Activated CD4-positive, alpha-beta T cell treated with anti-CD3 and anti-CD28 coated beads, Interleukin-2, amount 10 ng/mL, durations not matched to agents 24 days and 14 days (primary cell): ENCODE measurements at places on chromosomes 3 and 15. TPM values are rescaled to one million over a fixed set of nuclear protein-coding genes. Genes with fewer than 3 reads are reported as not detected.

PLOD2 gene
- total RNA-seq, result 1.6 and 2.0 TPM in 2 replicates

AMIGO3 gene
- 0.21 TPM in 1 of 2 replicates, not detected in the other for total RNA-seq

ISLR gene
- total RNA-seq, result not detected in 2 replicates

SAMD7 gene
- total RNA-seq, result not detected in 2 replicates

GADL1 gene
- not detected in 2 replicates for total RNA-seq

USP50 gene
- total RNA-seq, result 0.24 and 0.42 TPM in 2 replicates

ITPKA gene
- 3.3 and 3.8 TPM in 2 replicates for total RNA-seq

LRRC3B gene
- not detected in 2 replicates for total RNA-seq

C3orf20 gene
- 0.19 and 0.28 TPM in 2 replicates for total RNA-seq

DNA sequence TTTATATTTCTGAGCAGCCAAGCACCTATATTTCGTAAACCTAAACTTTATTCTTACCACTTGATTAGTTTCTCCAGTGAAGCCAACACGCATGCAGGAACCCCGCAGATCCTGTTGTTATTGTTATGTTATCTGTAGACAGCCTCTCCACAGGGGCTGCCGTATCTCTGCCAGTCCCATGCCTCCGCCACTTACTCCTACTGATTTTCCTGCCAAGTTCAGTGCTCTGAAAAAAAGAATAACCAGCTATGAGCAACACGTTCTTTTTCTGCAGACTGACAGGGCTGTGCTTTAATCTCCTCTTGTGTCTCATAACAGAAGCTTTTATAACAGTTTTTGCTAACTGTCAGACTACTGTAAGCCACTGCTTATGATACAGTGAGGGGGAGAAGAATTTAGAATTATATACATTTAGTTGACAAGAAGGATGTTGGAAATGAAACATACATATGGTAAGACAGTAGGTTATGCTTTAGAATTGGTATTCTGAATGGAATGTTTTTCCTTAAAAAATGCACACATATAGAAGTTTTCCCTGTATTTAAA lies 347.4 kb downstream of the SI start:
- no peak overlapping the region for H3K27ac ChIP-seq
- no peak overlapping the region for H3K4me3 ChIP-seq
- no peak for DNase-seq
- no peaks in the 10 kb centered on the region for H3K4me1 ChIP-seq

DNA sequence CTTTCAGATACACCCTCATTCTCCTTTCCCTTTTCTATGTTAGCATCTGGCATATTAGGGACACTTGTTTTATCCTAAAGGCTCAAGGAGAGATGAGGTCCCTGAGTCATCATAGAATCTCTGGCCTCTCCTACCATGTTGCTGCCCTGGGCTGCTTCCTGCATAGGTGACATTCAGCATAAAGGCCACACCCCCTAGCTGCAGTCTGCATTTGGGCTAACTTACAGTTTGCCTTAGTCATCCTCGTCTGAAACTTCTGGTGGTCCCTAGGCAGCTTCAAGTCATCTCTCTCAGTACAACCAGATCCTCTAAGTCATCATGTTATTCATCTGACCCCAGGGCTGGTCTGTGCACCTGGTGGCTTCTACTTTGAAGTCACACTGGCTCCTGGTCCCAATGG lies 982.7 kb upstream of the NR2F2 start:
- H3K4me3 ChIP-seq, result no peak overlapping the region
- H3K27me3 ChIP-seq, result no peaks in the 10 kb centered on the region
- H3K36me3 ChIP-seq, result no peaks in the 10 kb centered on the region
- no peak for DNase-seq
- no peaks in the 10 kb centered on the region for H3K4me1 ChIP-seq

- no peak overlapping the region for H3K27ac ChIP-seq
- no peaks in the 10 kb centered on the region for H3K27me3 ChIP-seq
- H3K36me3 ChIP-seq, result no peaks in the 10 kb centered on the region
- DNase-seq, result no peak
Observed at GRCh38 chr15:98452238-98452637, 196.1 kb upstream of the IGF1R start.

DNA sequence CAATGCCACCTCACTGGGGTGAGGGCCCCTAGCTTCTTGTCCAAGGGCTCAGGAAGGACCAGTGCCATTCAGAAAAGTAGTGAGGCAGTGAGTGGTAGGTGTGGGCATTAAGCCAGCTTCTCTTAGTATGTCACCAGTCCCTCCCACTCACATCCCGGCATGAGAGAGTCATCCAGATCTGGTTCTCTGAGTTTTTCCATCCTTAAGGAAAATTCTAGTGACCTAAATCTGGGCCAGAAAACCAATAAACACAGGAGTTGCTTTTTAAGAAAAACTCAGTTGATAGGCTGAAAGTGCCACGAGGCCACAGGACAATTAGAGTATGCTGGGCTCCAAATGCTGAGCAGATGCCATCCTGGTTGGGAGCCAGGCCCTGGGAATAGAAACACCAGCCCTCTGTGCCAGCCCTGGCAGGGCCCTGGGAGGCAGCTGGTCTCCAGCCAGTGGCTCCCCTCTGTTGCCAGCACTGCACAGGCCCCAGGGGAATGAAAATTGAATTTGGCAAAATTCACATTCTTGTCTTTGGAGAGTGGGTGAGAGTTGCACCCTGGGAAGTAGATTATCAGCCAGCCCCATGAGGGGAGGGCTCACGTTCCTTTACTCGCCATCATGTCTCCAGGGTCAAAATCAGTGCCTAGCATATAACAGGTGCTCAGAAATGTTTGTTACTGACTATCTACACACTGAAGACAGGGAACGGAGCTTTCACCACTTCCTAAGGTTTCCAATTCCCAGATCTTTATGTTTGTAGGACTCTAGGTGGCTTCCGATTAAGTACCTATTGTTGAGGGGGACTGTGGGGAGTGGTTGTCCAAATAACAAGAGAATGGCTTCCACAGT lies 52.8 kb downstream of the FAM43A start:
- H3K4me3 ChIP-seq, result no peak overlapping the region
- DNase-seq, result no peak
- no peaks in the 10 kb centered on the region for H3K36me3 ChIP-seq
- H3K4me1 ChIP-seq, result no peaks in the 10 kb centered on the region
- peaks cover 20% of the 10 kb centered on the region for H3K27me3 ChIP-seq

GRCh38 chr3:2354702-2355101 lies 256.0 kb downstream of the CNTN4 start:
- H3K4me3 ChIP-seq, result no peak overlapping the region
- H3K27me3 ChIP-seq, result no peaks in the 10 kb centered on the region
- DNase-seq, result no peak
- no peak overlapping the region for H3K27ac ChIP-seq

DNA sequence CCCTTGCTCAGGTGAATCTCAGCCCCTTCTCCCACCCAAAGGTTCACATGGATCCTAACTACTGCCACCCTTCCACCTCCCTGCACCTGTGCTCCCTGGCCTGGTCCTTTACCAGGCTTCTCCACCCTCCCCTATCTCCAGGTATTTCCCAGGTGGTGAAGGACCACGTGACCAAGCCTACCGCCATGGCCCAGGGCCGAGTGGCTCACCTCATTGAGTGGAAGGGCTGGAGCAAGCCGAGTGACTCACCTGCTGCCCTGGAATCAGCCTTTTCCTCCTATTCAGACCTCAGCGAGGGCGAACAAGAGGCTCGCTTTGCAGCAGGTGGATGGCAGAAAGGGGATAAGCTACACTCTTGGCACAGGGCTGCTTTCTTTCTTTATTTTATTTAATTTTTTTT lies 4.5 kb downstream of the FAM131A start:
- no peak for DNase-seq
- peaks cover 26% of the 10 kb centered on the region for H3K4me1 ChIP-seq
- no peak overlapping the region for H3K4me3 ChIP-seq
- H3K36me3 ChIP-seq, result peaks cover 7% of the 10 kb centered on the region
- no peaks in the 10 kb centered on the region for H3K27me3 ChIP-seq
- H3K27ac ChIP-seq, result no peak overlapping the region

- peaks cover 3% of the 10 kb centered on the region for H3K27me3 ChIP-seq
- H3K36me3 ChIP-seq, result no peaks in the 10 kb centered on the region
- peaks cover 2% of the 10 kb centered on the region for H3K4me1 ChIP-seq
- H3K27ac ChIP-seq, result no peak overlapping the region
Observed at GRCh38 chr3:31433679-31433992, 99.1 kb upstream of the STT3B start.

GRCh38 chr3:87288446-87288845 lies 12.1 kb upstream of the POU1F1 start:
- no peaks in the 10 kb centered on the region for H3K36me3 ChIP-seq

DNA sequence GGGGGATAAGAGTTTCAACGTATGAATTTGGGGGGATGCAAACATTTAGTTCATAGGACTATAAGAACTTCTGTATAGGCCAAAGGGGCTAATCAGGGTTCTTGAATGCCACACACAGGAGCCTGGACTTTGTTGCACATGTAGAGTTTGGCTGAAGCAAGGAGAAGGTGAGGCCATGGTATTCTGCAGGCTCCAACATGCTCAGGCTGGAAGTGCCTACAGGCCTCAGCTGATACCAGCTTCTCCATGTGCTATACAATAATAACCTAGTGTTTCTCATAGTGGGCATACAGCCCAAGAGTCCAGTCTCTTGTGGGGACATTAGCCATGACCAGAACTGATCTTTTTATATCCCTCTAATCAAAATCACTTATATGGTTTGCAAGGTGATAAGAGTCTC lies 399.7 kb upstream of the MCTP2 start:
- H3K4me3 ChIP-seq, result no peak overlapping the region
- no peaks in the 10 kb centered on the region for H3K4me1 ChIP-seq
- no peak for DNase-seq
- no peak overlapping the region for H3K27ac ChIP-seq
- no peaks in the 10 kb centered on the region for H3K36me3 ChIP-seq

DNA sequence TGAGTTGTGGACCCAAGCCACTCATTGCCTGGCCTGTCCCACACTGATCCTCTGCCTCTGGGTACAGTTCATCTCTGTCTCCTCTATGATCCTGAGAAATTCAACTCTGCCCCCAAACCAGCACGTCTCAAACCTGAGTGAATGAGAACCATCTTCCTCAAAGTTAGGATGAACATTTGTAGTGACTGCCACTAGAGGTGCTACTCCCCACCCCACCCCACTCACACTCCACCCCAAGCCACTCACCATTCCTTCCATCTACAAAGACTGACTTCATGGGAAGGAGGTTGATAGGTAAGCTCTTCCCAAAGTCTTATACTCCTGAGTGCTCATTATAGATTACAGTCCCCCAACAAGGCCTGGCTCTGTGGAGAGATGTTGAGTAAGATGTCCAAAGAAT lies 43.8 kb downstream of the NEK10 start:
- H3K27me3 ChIP-seq, result no peaks in the 10 kb centered on the region
- no peaks in the 10 kb centered on the region for H3K4me1 ChIP-seq
- no peak overlapping the region for H3K27ac ChIP-seq
- peak; percentile 37 for DNase-seq
- no peak overlapping the region for H3K4me3 ChIP-seq

- H3K27me3 ChIP-seq, result peaks cover 98% of the 10 kb centered on the region
- H3K36me3 ChIP-seq, result peaks cover 10% of the 10 kb centered on the region
- peaks cover 52% of the 10 kb centered on the region for H3K4me1 ChIP-seq
- H3K4me3 ChIP-seq, result peak overlapping the region; percentile 49
- DNase-seq, result peak; percentile 56
- no peak overlapping the region for H3K27ac ChIP-seq
Observed at GRCh38 chr15:59998305-59998949, 5.7 kb upstream of the FOXB1 start.

GRCh38 chr3:15331606-15332404 lies 581 bp downstream of the SH3BP5 start:
- H3K27me3 ChIP-seq, result peaks cover 2% of the 10 kb centered on the region
- H3K36me3 ChIP-seq, result peaks cover 29% of the 10 kb centered on the region
- DNase-seq, result peak; percentile 79
- peaks cover 51% of the 10 kb centered on the region for H3K4me1 ChIP-seq
- peak overlapping the region; percentile 82 for H3K27ac ChIP-seq
- H3K4me3 ChIP-seq, result peak overlapping the region; percentile 92

GRCh38 chr3:103927896-103928295 lies 1438.8 kb upstream of the ALCAM start:
- no peaks in the 10 kb centered on the region for H3K36me3 ChIP-seq
- no peaks in the 10 kb centered on the region for H3K27me3 ChIP-seq
- H3K4me3 ChIP-seq, result no peak overlapping the region
- no peak for DNase-seq

- peaks cover 2% of the 10 kb centered on the region for H3K4me1 ChIP-seq
- no peak overlapping the region for H3K27ac ChIP-seq
- no peak for DNase-seq
Observed at GRCh38 chr15:59721411-59721810, 32.3 kb upstream of the BNIP2 start.

DNA sequence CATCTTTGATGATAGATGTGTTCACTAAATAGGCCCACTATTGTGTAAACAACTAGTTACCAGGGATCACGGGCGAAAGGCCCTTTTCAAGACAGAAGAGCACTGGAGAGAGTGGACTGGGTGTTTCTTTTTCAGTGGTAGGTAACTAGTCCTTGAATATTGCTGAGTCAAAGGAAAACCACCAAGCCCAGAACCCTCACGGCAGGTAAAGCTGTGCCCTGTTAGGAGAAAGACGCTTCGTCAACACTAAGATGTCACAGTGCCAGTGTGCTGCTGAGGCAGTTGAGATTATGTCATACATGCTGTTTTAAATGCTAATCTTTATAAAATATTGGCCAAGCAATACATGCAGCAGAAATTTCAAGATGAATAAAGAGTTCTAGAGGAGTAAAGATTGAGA lies 578.6 kb downstream of the PYDC2 start:
- no peak for DNase-seq
- no peaks in the 10 kb centered on the region for H3K27me3 ChIP-seq
- no peak overlapping the region for H3K4me3 ChIP-seq
- no peak overlapping the region for H3K27ac ChIP-seq
- H3K4me1 ChIP-seq, result no peaks in the 10 kb centered on the region

- H3K27me3 ChIP-seq, result no peaks in the 10 kb centered on the region
- no peaks in the 10 kb centered on the region for H3K36me3 ChIP-seq
- no peaks in the 10 kb centered on the region for H3K4me1 ChIP-seq
- no peak overlapping the region for H3K4me3 ChIP-seq
- H3K27ac ChIP-seq, result no peak overlapping the region
Observed at GRCh38 chr3:90253131-90253530, 1145.7 kb downstream of the EPHA3 start.

- H3K4me1 ChIP-seq, result no peaks in the 10 kb centered on the region
- H3K27ac ChIP-seq, result no peak overlapping the region
- H3K36me3 ChIP-seq, result peaks cover 4% of the 10 kb centered on the region
- no peak for DNase-seq
Observed at GRCh38 chr3:97778152-97778551, 13.6 kb downstream of the ARL6 start.

DNA sequence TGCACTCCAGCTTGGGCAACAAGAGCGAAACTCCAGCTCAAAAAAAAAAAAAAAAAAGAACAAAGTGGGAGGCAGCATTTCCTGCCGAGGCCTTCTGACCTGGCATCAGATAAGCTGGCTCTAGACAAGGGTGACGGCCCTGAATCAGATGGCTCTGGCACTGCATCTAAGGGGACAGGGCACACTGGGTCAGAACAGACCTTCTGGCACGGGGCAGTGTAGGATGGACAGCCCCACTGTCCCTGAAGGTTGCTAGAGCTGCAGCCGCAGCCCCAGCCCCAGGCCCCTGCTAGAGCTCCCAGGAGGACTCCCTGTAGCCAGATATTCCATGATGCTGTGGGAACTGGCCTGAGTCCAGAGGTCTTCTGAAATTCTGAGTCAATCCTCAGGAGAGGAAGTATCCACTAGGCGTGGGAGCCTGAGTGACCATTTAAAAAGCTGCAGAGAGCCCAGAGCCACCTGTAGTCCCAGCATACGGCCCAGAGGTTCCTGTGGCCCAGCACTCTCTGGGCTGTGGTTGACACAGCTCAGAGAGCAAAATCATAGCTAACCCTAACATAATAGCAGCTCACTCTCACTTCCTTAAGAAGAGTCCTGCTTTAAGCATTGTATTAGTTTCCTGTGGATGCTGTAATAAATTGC lies 69.2 kb upstream of the MFGE8 start:
- no peak for DNase-seq
- no peak overlapping the region for H3K4me3 ChIP-seq
- H3K36me3 ChIP-seq, result no peaks in the 10 kb centered on the region
- no peak overlapping the region for H3K27ac ChIP-seq
- no peaks in the 10 kb centered on the region for H3K27me3 ChIP-seq
- H3K4me1 ChIP-seq, result no peaks in the 10 kb centered on the region
